Activated naive CD4-positive, alpha-beta T cell (primary cell): ENCODE measurements at places on chromosomes 6 and 20.

GRCh38 chr6:12007887-12008286 is 4.2 kb upstream of the HIVEP1 start:
- DNase-seq, result no peak

- no peak for DNase-seq
Observed at GRCh38 chr6:121443971-121444541, 8.6 kb downstream of the GJA1 start.

DNA sequence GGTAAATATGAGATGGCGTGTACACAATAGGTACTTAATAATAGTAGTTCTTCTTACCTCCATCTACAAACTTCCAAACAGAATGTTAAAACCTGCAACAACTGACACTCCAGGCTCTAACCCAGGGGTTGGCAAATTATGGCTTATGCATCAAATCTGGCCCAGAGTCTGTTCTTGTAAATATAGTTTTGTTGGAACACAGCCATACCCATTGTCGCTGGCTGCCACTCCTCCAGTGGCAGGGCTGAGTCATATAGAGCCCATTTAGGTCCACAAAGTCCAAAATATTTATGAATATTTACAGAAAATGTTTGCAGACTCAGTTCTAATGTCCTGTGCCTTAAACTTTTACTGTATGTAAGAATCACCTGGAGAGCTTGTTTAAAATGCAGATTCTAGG is 69.9 kb upstream of the BTBD3 start:
- no peak for DNase-seq

DNA sequence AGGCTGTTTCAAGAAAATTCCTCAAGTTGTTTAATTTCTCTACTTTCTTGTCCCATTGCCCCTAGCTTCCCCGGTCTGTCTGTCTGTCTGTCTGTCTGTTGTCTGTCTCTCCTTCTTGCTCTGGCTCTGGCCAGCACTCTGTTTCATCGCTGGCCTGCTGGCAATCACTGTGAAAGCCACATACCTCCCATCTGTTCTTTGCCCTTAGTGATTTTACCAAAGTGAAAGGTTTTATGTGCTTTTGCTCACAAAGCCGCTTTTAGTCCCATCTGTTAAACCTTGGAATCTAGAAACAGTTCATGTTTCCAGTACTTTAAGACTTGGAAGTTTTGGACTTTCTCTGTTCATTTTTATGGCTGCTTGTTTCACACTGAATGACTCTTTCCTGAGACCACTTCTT is 87.8 kb upstream of the EXOC2 start:
- no peak for DNase-seq
